ENCODE measurements at places on chromosomes 2 and 18.
A peak's percentile ranks its signal among the peaks of the same experiment; 100 is the strongest.

DNA sequence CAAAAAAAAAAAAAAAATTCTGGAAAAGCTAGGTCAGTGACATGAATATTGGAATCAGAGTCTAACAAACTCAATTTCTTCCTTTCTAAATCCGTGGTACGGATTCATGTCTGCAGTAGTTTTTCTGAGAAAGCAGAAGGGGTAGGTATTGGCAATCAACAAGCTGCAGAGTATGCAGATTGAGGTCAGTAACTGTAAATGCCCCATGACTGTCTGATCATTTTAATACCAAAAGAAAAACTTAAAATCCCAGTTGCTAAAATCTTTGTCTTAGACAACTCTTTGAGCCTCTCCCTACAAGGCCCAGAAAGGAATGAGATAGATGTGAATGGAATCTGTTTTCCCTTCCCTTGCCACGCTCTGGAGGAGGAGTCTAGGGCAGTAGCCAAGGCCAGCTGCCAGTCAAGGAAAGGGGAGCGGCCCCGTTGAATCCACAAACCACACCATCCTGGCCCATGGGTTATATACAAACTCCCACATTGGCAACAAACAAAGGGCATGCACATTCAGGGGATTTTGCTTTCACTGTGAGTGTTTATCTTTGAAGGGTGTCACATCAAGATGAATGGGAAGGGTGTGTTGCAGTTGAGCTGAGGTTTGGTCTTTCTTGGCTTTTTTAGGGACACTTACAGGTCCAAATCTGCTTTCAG, 6.1 kb upstream of the CASP8 start:
- DNase-seq, result no peak

- DNase-seq, result no peak
Measured at GRCh38 chr2:53848062-53848461, 11.7 kb downstream of the GPR75 start.

DNA sequence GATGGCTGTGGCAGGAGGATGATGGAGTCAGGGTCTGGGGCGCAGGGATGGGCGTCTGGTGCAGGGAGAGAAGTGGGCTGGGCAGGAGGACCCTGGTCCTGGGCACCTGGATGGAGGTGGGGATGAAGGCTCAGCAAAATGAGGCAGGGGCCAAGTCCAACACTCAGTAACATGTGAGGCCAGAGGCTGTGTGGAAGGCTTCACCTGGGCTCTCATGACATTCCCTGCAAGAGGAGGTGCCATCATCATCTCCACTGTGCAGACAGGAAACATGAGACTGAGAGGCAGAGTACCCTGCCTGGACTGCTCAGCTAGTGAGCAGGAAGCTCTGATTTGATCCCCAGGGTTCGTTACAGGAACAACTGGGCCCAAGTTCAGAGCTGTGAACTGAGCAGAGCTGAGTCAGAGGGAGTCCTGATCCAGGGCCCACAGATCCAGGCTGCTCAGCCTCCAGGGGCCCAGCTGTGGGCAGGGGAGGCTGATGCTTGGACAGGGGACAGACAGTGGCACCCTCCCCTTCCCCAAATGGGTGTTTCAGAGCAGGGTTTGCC, 36.9 kb downstream of the HJURP start:
- DNase-seq, result no peak

DNA sequence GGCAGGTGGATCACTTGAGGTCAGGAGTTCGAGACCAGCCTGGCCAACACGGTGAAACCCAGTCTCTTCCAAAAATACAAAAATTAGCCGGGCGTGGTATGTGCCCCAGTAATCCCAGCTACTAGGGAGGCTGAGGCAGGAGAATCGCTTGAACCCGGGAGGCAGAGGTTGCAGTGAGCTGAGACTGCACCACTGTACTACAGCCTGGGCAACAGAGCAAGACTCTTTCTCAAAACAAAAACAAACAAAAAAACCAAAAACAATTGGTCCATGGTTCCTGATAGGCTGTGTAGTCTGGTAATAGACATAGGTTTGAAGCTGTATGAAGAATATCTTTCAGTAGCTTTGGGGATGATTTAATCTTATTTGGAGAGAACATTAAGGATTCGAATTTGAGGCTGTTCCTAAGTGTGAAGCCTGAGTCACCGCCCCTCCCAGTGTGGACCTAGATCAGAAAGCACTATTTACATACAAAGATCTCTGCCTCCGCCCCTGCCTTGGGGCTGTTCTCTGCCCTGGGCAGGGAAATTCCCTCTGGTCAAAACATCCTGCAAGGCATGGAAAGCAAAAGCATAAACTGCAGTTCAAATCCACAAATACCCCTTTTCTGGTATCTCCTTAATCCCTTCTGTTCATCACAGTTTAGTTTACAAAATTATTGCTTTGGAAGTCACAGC, 52.8 kb upstream of the PMAIP1 start:
- no peak for DNase-seq

DNA sequence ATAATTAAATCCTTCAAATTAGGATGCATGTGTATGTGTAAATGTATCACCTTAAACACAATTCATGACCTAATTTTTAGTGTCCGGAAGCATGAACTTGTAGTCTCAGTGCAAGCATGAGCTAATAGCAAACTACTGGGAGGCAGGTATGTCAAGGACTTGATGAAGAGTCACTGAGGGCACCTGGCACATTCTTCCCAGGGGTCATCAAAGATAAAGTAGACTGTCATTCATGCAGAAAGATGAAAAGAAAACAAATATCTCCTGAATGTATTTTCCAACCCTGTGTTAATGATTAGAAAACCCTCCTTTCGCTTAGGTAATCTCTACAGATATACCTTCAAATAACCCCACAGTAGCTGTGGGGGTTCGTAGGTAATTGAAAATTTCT, 234.9 kb downstream of the SOCS6 start:
- DNase-seq, result no peak

DNA sequence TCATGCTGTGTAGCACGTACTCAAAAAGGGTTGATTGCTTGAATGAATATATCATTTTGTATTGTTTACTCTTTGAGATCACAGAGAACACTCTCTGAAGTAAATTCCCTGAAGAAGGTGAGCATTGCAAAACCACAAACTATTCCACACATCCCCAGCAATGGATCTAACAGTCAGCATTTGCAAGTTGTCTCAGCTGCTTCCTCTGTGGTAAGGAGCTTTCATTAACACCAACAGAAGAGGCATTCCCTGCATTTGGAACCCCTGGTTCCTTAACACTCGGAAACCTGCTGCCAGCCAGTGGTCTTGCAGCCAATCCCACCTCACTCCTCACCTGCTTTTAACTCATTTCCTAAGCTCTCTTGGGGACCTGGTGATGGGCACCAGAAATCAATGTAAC, 108.4 kb downstream of the IRS1 start:
- DNase-seq, result no peak

DNA sequence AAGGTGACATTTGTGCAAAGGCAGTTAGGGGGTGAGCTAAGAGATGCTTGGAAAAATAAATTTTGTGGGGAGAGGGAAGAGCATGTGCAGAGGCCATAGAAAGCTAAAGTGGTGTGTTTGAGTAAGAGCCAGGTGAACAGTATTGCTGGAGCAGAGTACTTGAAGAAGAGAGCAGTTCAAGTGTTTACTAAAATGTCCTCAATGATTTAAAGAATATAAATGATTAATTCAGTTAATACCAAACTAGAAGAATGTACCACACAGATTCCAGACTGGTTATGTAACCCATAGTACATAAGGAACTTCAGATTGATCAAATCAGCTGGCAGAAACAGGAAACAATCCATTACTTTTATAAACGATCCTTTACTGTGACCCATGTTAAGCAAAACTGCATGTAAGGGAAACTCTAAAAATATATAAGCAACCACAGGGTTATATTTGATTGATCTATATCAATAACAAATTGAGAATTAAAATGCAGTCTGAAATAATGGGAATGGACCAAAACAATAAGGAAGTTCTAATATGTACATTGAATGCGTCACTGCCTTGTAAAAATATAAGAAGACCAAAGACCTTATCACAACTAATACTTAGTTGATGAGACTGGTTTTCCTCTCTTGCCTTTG, 76.9 kb downstream of the LDAH start:
- DNase-seq, result no peak

- no peak for DNase-seq
Measured at GRCh38 chr18:43605224-43605623, 327.9 kb upstream of the SYT4 start.

DNA sequence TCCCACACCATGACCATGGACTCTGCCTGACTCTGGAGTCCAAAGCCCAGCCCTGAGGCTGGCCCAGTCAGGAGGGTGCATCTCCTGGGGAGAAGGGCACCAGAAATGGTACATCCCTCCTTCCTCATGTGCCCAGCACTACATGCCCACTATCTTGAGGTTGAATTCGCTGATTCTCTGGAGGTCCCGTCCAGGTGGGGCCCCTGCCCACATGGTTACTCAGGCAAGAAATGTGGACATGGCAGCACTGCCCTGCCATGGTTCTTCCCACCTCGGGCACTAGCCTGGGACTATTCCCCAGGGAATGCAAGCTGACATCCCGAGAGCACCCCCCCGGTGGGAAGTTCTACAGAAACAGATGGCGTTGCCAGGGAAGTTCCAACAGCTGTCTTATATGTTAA, 15.3 kb upstream of the HES6 start:
- DNase-seq, result no peak

DNA sequence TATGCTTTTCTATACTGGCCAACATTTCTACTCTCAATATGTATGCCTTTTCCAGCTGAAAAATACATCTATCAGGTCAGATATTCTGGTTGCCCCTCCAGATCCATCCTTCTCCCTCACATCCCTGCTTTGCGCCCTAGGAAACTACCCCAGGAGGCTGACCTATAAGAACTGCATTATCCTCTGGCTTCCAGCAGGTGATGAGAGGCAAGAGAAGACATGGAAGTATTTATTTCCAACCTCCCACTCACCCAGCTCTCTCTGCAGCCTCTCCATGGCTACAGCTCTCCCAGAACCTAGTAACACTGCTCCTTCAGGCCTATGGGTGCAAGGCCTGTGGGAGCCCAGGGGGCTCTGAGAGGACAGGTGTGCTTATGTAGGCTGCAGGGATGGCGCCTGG, 42.9 kb downstream of the ARID5A start:
- DNase-seq, result no peak

- DNase-seq, result no peak
Measured at GRCh38 chr2:199572571-199572970, 114.8 kb upstream of the SATB2 start.

GRCh38 chr2:71685073-71685848, 231.9 kb downstream of the DYSF start:
- no peak for DNase-seq

GRCh38 chr2:240401781-240402551, 33.5 kb upstream of the GPC1 start:
- DNase-seq, result no peak

GRCh38 chr2:190328573-190329147, 9.0 kb upstream of the HIBCH start:
- no peak for DNase-seq

GRCh38 chr2:160680294-160680693, 186.7 kb upstream of the RBMS1 start:
- DNase-seq, result no peak

GRCh38 chr18:47409519-47409918, 158.1 kb upstream of the SKOR2 start:
- no peak for DNase-seq

DNA sequence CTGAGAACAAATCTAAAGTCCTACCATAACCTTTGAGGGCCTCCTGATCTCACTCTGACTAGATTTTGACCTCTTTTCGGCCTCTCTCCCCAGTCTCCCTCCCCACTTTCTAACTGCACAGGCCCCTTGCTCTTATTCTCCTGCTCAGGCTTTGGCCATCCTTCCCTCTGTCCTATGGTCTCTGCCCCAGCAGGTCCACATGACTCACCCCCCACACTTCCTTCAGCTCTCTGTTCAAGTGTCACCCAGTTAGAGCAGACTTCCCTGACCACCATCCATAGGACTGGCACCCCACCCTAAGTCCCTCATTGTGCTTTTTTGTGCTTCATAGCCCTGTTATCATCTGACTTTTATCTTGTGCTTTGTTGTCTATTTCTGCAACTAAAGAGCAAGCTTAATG, 41.2 kb upstream of the NT5C1B start:
- no peak for DNase-seq

- no peak for DNase-seq
Measured at GRCh38 chr2:220940646-220941045, 631.5 kb downstream of the EPHA4 start.

GRCh38 chr2:223995569-223995968, 38.3 kb downstream of the MRPL44 start:
- no peak for DNase-seq

DNA sequence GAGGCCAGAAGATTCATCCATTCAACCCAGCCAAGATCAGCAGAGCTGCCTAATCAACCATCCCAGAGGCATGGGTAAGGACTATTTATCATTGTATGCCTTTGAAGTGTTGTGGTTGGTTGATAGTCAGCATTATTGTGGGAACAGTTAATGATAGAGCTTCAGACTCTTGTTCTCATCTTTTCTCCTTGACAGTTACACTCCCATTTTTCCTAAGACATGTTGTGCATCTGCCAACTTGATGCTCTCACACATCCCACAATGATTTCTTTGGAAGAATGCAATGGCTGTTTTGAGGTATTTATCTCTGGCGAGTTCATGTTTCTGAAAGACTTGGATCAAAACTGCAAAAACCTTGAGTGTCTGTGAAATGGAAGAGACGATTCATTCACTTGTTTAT, 55.4 kb downstream of the FASTKD2 start:
- no peak for DNase-seq

DNA sequence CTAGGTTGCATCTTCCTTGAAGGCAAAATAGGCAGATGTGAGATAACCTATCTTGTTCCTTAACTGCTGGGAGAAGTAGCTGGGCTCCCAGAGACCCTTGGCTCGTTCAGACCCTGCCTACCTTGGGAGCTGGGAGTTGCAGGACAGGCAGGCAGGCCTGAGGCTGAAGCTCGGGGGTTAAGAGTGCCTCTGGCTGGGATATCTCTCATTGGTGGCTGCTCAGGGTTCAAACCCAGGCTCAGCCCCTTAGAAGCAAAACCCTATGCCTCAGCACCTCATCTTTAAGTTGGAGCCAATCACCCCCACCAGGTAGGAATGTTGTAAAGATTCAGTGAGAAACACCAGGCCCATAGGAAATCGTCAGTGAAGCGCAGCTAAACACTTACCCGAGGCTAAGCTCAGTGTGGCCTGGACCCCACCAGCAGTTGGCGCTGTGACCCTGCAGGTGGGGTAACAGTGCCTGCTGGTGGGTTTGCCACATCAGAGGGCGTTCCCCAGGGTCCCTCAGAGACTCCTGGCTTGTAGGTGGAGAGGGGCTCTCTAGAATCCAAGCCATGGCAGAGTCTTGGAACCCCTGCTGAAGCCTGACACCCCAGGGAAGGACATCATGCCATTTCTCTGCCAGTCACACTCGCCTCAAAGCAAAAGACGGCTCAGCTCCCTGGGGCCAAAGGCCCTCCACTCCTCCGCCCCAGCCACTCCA, 54.6 kb upstream of the GPR17 start:
- DNase-seq, result peak; percentile 85

- no peak for DNase-seq
Measured at GRCh38 chr2:115163572-115163971, 721.1 kb downstream of the DPP10 start.

DNA sequence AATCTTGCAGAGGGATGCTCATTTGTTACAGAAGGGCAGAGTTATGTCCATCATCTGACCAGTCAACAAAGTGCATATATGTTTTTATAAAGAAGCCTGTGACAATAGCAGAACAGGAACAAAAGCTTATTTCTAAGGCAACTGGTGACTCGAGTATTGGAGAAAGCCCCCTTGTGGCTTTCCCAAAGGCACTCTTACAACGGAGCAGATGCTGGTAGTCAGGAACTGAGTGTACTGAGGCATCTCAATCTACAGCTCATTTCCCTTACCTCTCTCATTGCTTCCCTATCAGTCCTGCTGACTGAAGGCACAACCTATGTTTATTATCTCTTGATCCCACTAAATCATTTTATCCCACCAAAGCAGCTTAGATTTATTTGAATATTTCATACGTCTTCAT, 557.1 kb upstream of the CHAC2 start:
- DNase-seq, result peak; percentile 10

- no peak for DNase-seq
Measured at GRCh38 chr18:45728336-45729010, 4.5 kb downstream of the SLC14A1 start.
